ENCODE measurements at places on chromosomes 3 and 15. TPM values are rescaled to one million over a fixed set of nuclear protein-coding genes. Genes with fewer than 3 reads are reported as not detected.

Gene EFCC1
- polyA plus RNA-seq = 1.3 TPM

Gene MYEF2
- polyA plus RNA-seq = 9.4 TPM

DNA sequence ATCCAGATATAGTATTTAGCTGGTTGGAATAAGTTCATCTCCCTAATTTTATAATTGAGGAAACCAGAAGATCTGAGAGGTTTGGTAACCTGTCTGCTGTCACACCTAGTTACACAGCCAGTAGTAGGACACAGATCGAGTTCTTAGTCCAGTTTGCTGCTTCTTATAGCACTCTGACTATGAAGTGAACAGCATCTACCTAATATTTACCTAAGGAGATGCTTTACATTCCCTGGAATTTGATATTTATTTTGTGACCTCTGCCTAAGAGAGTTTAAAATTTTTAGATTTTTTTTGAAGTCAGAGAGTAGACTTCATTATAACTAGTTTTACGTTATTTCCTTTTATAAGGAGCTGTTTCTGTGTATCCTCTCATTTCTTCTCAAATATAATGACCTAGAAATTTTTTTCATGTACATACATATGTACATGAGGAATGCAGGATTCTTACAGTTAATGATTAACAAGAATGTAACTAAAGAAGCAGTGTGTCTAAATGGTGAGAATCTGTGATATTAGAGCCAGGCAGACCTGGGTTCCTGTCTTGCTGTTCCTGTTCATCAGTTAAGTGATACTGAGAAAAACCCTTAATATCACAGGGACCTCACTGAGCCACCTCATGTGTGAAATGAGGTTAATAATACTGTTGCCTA is 4.3 kb downstream of the ARHGEF26 start:
- DNase-seq = no peak

GRCh38 chr3:182399978-182400737 is 393.1 kb upstream of the ATP11B start:
- no peak for DNase-seq

DNA sequence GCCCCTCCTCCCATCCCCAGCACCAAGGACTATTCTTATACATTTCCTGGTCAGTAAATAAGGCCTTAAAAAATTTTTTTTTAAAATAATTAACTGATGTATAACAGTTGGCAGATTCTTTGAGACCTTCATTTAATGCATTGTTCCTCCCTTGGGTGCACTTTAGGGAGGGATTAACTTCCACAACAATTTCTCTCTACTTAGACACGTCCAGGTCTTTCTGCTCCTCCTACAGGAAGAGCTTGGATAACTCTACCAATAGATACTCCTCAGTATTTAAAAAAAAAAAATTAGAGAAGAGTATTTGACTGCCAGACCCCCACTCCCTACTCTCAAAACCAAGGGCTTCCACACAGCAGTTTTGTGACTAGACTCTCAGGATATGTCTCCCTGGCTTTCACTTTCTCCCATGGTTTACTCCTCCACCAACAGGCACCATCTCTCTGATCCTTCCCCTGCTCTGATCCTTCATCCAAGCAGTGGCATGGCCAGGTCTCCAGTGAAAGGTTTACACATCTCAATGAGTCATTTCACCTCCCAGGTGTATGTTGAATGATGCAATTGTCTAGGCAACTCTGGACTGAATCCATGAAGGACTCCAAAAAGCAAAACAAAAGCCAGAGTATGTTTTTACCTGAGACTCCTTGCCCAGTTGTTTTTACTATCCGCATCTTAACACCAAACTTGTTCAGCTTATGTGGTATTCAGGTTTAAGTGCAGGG is 7.4 kb downstream of the ZIC4 start:
- DNase-seq = no peak
